Left lung (tissue), 14 donors: ENCODE measurements at places on chromosomes 2 and 18.
A peak's percentile ranks its signal among the peaks of the same experiment; 100 is the strongest.

GRCh38 chr2:238487652-238488346 lies 61.1 kb downstream of the ASB1 start:
- no peak for DNase-seq

- peak; percentile 44 for DNase-seq
These were observed 30.5 kb upstream of the SNORC start for GRCh38 chr2:232839411-232840079.

GRCh38 chr2:70918016-70918415 lies 17.7 kb upstream of the ATP6V1B1 start:
- DNase-seq, result no peak

- no peak for DNase-seq
These were observed 978.4 kb upstream of the KLHL29 start for GRCh38 chr2:22406625-22407024.

- DNase-seq, result no peak
These were observed 93.5 kb downstream of the UBE2E3 start for GRCh38 chr2:181073896-181074295.

DNA sequence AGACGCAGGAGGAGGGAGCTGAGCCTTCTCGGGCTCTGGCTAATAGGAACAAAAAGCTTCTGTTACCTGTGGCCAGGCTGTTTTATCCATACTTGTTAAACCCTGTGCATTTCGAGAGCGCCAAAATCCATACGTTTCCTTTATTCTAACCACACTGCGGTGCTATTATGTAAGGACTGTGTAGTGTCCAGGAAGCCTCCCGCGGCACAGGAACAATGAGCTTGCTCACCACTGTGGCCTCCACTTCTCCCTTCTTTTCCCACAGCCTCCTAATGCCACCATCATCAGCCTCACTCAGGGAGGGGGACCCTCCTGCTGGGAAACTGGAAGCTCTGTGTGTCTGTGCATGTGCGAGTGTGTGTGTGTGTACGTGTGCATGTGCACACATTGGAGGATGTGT lies 268.5 kb downstream of the HAUS1 start:
- no peak for DNase-seq

DNA sequence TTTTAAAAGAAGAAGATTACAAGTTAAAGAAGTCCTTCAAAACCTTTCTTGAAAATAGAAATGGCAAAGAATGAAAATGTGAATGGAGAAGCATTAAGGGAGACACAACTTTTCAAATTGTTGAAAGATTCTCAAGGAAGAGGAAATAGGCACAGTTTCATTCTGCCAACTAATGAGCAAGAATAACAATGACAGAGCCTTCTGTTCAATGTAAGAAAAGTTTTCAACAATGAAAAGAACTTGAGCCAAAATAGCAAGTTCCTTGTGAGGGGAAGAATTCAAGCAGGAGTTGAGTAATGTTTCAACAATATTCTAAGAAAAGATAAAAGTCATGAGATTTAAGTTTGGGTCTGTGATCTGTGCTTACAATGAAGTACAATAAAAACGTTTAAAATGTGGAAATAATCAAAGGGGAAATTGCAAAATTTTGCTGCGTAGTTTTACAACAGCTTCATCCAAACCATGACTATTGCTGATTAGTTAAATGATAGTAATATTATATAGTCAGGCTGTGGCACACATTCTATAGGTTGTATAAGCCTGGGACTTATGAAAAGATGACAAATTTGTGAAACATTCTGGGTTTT lies 122.6 kb downstream of the METTL4 start:
- no peak for DNase-seq

- no peak for DNase-seq
These were observed 2.3 kb downstream of the EMX1 start for GRCh38 chr2:72919414-72920317.

DNA sequence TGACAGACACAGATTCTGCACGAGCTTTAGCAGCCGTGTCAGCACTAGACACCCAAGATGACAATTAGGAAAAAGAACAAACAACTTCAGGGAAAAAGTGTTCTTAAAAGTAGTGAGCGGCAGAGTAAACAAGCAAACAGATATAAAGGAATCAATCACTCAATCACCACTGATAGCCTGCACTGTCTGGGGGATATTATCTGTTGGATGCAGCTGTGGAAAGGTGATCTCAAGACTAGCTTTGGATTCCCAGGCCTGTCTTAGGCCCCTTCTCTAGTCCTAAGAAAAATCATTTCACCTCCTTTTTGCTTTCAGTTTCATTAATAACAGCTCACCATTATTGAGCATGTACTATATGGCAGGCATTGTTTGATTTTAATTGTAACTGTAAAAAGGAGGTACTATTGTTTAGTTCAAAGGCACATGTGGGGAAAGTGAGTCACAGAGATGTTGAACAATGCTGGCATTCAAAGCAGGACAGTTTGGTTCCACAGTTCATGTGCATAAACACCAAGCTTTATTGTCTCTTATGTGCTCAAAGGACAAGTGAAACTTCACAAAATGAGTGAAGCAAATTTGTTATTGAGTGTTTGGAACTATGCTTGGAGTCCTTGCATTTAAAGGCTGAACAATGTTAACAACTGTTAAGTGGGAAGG lies 147.3 kb upstream of the TCF4 start:
- no peak for DNase-seq

GRCh38 chr2:148948868-148949267 lies 73.8 kb downstream of the KIF5C start:
- no peak for DNase-seq

GRCh38 chr2:71596011-71596410 lies 142.7 kb downstream of the DYSF start:
- no peak for DNase-seq

DNA sequence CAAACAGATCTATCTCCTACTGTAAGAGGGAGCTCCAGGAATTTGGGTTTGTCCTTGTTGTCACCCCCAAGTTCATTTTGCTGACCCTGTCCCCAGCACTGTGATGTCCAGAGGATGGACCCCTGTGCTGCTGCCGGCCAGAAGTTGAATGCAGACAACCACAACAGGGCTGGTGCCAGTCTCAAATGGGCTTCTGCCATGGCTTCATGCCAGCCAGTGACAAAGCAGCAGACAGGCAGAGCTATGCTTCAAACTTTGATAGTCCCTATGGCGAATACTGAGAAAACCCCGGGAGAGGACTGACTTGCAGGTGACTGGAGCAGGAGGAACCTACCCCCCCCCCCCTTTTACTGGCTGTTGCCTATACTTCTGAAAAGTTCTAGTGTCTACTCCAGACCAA lies 3.2 kb downstream of the SMAD7 start:
- DNase-seq, result no peak

DNA sequence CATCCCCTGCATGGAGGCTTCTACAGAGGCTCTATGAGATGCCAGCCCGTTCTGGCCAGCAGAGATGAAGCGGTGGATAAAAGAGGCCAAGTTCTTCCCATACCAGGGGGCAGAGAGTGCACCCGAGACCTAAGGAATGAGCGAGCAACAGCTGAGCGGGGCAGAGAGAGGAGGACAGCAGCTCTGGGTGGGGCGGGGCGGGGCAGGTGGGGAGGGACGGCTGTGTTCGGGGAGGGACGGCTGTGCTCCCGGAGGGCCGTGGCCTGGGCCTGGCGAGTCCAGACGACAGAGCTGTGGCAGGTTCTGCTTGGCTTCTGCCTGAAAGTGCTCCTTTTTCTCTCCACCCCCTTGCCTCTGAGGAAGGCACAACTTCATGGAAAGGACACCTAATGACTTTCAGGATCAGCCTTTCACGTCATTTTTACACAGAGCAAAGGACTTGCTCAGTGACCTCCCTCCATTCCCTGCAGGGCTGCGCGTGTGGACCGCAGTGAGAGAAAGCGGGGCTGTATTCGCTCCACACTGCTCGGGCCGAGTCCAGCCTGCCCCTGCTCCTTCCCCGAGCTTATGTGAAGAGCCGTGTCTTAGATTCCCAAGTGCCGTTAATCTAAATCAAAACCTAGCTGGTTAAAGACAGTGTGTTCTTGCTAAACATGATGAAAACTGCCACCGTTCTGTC lies 232.9 kb downstream of the HDAC4 start:
- DNase-seq, result peak; percentile 22

GRCh38 chr18:59564561-59564960 lies 132.7 kb downstream of the CCBE1 start:
- no peak for DNase-seq

DNA sequence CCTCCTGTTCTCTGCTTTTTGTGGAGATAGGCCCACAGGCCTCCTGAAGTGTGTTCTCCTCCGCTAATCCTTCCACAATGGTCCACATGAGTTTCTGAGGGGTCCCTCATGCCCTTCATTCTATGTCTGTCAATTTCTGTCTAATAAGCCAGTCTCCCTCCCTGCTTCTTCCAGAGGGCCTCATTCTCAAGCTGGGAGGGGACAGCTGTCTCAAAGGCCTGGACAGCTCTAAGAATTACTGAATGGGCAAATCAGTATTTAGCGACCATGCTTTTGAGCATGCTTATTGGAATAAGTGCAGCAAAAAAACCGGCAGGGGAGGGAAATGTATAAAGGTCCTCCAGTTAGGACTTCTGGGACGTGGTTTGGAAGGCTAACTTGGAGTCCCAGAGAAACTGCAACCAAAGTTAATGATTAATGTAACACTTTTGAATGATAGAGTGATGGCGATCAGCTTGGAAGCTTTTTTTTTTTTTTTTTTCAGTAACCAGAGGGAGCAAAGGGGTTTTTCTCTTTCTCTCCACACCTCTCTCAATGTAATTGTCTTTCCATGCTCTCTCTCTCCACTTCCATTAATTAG lies 890.7 kb upstream of the POU3F3 start:
- DNase-seq, result no peak

GRCh38 chr2:151137526-151137925 lies 124.1 kb downstream of the RBM43 start:
- no peak for DNase-seq

- no peak for DNase-seq
These were observed 401.3 kb upstream of the PIK3C3 start for GRCh38 chr18:41553716-41554115.

GRCh38 chr2:129074298-129074920 lies 755.7 kb upstream of the HS6ST1 start:
- no peak for DNase-seq

DNA sequence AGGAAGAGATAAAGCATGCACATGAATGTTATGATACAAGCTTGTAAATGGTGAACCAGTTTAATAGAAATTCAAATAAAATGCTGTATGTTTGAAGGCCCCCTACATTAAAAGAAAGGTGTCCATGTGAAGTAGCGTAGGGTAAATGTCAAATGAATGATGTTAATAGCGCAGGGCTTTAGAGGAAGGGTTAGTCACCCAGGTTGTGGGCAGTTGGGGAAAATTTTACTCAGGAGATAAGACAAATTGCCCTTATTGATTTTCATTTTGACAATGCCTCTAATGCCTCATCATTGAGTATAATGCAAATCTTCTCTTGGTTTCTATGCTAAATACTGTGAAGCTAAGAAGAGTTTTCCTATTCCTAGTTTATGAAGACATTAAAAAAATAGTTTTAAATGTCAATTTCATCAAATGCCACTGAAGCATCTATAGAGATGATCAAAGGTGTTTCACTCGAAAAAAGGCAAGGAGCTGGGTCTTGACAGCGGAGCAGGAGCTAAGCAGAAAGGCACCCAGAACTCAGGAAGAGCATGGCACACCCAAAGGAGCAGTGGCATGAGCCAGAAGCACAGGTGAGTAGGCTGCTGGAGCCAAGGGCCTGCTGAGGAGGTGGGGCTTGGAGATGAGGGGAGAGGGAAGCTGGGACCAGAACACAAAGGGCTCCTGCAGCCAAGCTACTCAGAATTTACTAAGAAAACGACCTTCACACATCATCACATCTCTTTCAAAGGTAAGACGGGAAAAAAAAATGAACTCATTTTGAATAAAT lies 129.3 kb upstream of the ACKR3 start:
- no peak for DNase-seq

GRCh38 chr18:40019797-40020392 lies 1935.1 kb upstream of the PIK3C3 start:
- DNase-seq, result no peak

GRCh38 chr2:45170191-45171135 lies 161.2 kb upstream of the SIX2 start:
- no peak for DNase-seq

GRCh38 chr2:145546091-145546490 lies 1026.2 kb upstream of the ZEB2 start:
- DNase-seq, result no peak

DNA sequence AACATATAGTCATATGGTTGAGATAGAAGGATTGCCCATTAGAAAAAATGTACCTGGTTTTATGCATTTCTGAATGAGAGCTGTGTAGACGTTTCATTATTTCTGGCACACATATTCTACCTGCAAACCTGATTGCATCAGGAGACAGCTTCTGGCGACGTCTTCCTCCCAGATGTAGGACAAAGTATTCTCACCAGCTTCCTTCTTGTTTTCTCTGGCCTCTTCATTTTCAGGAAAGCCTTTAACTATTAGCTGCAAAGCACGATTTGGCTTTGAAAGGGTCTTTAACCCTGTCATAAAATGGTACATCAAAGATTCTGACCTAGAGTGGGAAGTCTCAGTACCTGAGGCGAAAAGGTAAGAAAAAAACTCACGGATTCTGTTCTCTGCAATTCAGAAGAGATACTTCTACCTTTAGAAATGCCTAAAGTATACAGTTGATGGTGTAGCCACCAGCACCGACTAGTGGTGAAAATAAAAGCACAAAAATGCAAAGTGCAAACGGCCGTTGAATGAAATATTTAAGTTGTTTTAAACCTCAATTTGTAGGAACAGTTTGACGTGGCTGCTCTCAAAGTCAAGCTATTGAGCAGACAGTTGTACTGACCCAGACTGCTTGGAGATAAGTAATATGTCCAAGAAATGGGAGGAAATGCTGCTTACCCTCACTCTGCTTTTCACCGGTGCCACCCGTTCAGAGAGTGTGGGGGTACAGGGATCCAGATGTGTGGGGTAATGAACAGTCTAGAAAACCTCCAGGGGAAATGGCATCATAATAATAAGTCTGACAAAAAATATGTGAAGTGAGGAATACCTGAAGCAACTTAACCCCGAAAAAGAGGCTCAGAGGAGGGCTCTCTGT lies 20.2 kb downstream of the IL18RAP start:
- DNase-seq, result no peak

DNA sequence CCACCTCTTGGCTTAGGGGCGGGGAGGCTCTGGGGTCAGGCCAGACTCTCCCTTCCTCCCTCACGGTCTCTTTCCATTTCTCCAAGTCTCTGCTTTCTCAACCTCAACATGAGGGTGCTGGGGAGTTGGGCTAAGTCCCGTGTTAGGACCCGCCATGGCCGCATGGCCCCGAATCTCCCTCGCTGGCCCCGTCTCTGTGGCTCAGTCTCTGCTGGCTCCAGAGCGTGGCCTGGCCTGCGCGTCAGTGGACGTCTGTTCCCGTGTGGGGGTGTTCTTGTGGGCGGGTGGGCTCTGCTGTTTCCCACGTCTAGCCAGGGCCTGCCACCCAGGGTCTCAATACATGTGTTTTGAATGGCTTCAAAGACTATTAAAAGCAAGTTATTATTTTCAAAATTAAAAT lies 12.4 kb downstream of the ALLC start:
- no peak for DNase-seq

DNA sequence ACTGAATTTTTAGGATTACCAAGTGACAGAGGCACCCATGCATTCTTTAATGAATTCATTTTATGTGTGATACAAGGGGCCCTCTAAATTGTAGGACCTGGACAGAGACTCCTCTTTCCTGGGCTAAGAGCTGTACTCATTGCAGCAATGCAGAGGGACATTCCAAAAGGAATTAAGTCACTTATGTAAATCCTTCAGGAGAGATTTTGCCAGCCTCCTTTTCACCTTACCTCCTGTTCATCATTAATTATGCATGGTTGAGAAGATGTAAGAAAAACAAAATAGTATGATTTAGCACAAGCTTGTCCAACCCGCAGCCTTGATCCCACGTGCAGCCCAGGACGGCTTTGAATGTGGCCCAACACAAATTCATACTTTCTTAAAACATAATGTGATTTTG lies 84.5 kb upstream of the TANK start:
- DNase-seq, result no peak
